ENCODE measurements at places on chromosomes 3 and 15. TPM values are rescaled to one million over a fixed set of nuclear protein-coding genes. Genes with fewer than 3 reads are reported as not detected.

- DNase-seq = no peak
These were observed 25.9 kb downstream of the LIPH start for GRCh38 chr3:185526349-185526951.

GRCh38 chr3:21750080-21750696 is 822 bp downstream of the ZNF385D start:
- no peak for DNase-seq

GRCh38 chr3:175150812-175151401 is 291.8 kb downstream of the NAALADL2 start:
- DNase-seq = no peak

TYRO3 gene
- 4.0 TPM for total RNA-seq

DNA sequence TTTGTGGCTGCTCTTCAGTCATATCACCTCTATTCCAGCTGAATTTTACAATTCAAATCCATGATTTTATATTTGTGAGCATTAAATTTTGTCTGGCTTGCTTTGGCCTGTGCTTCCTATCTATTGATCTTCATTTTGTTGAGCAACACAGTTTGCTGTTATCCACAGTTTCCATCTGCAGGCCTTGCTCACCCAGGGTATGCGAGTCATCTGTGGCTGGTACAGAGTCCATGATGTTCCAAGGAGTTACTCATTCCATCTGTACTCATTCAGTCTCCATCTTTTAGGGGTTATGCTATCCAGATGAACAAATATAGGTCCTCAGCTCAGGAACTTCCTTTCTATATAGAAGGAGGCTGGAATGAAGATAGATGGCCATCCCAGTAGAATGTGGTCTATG is 70.1 kb upstream of the CCK start:
- no peak for DNase-seq

GRCh38 chr3:151777880-151778279 is 36.0 kb upstream of the AADAC start:
- no peak for DNase-seq

GRCh38 chr3:47910233-47910632 is 106.0 kb downstream of the MAP4 start:
- no peak for DNase-seq
